Endothelial cell (in vitro differentiated cells): ENCODE measurements at places on chromosomes 2 and 18. TPM values are rescaled to one million over a fixed set of nuclear protein-coding genes. Genes with fewer than 3 reads are reported as not detected.
A peak's percentile ranks its signal among the peaks of the same experiment; 100 is the strongest.

TM4SF20 gene
- not detected for total RNA-seq

DNA sequence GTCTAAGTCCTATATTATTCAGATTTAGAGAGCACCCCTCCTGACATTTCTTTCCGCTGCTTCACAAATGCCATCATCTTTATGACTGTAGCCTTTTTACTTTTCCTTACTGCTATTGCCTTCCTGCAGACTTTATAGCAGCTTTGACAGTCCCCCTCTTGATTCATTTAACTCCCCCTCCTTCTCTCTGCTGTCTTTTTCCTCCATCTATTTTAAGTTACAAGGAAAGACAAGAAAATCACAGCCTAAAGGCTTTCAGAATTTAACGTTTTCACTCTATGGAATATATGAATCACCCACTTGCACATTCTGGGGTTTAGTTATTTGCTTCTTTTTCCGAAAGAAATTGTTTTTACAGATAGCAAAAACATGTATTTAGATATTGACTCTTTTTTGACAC lies 183.4 kb upstream of the SETBP1 start:
- no peaks in the 10 kb centered on the region for H3K36me3 ChIP-seq
- H3K4me1 ChIP-seq, result peaks cover 13% of the 10 kb centered on the region
- DNase-seq, result no peak
- no peak overlapping the region for H3K27ac ChIP-seq

- no peak for DNase-seq
- H3K4me1 ChIP-seq, result no peaks in the 10 kb centered on the region
Observed at GRCh38 chr2:38572167-38572566, 30.6 kb downstream of the HNRNPLL start.

GRCh38 chr2:110873056-110873502 lies 140.7 kb downstream of the ACOXL start:
- H3K36me3 ChIP-seq, result peaks cover 2% of the 10 kb centered on the region
- no peak overlapping the region for H3K27ac ChIP-seq
- peaks cover 9% of the 10 kb centered on the region for H3K4me1 ChIP-seq
- H3K4me3 ChIP-seq, result no peak overlapping the region
- no peak for DNase-seq

DNA sequence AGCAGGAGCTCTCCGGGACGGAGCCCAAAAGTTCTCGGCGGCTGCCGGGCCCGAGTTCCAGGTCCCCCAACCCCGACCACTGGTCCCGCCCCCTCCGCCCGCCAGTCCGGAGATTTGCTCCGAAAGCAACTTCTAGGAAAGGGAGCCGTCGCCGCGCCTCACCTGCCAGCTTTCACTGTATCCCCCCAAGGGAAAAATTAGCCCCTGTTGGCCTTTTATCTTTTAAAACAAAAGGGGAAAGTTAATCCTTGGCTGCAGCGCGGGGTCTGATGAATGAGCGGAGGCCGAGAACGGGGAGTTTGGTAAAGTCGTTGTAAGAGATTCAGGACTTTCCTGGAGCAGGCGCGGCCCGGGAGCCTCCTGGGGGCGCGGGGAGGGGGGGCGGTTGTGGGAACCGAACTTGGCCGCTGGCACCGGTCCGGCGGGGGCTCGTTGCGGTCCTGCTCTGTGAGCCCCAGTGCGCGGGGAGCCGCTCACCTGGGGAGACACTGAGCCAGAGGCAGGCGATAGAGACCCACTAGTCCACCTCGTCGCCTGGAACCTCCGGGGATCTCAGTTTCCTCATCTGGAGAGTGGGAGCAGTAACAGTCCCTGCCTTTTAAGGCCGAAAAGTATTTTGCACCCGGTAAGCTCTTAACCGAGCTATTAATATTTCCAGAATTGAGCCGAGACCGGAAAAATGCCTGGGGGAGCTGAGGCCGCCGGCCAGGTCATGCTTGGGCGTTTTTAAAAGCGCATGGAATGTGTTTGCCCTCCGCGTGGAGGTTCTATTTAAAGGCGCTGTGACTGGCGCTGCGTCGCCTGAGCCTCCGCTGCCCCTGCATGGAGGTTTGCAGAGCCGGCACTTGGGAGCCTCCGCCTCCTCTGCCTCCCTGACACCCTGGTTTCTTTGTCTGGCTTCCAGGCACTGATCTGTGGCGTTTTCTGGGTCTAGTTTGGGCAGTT lies 1.1 kb downstream of the EFHD1 start:
- H3K4me3 ChIP-seq, result peak overlapping the region; percentile 71
- peaks cover 10% of the 10 kb centered on the region for H3K27me3 ChIP-seq
- H3K36me3 ChIP-seq, result no peaks in the 10 kb centered on the region
